ENCODE measurements at places on chromosomes 11 and 22.

- DNase-seq, result no peak
These were observed 14.8 kb downstream of the BRD1 start for GRCh38 chr22:49812838-49813237.

DNA sequence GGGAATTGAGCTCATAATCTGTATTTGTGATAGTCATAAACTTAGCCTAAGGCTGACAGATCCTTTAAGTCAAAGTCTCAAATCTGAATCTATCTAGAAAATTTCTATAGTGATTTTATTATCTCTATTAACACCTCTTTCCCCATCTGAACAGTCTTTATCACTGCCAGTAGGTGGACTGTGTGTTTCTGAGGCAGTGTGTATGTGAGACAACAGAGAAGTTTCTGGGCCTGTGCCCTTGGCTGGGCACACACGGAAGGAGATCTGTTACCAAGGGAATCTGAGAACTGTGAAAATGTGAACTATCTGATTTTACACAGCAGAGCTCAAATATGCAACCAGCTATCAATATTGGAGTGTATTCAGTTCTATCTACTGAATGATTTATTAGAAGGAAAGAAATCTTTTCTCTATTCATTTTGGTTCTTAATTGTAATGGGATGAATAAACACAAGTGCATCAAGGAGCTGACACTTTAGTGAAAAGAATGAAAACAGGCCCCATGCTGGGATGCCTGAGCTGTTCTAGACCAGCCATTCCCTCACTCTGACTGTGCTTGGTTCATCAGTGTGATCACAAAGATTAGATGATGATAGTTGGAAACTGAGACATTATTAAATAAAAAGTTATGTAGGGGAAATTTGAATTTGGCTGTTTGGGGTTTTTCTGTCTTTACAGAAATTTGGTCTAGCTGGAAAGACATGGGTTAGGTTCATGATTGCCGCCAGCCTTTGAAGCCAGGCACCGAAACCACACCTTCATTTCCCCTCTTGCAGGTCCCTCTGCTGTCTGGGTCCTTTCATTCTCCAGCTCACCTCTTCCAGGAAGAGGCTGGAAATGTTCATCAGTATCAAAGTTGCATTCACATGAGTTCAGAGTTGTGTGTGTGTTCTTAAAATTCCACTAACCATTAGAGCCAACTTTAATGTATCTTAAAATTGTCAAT, 68.1 kb downstream of the LIF start:
- no peak for DNase-seq

DNA sequence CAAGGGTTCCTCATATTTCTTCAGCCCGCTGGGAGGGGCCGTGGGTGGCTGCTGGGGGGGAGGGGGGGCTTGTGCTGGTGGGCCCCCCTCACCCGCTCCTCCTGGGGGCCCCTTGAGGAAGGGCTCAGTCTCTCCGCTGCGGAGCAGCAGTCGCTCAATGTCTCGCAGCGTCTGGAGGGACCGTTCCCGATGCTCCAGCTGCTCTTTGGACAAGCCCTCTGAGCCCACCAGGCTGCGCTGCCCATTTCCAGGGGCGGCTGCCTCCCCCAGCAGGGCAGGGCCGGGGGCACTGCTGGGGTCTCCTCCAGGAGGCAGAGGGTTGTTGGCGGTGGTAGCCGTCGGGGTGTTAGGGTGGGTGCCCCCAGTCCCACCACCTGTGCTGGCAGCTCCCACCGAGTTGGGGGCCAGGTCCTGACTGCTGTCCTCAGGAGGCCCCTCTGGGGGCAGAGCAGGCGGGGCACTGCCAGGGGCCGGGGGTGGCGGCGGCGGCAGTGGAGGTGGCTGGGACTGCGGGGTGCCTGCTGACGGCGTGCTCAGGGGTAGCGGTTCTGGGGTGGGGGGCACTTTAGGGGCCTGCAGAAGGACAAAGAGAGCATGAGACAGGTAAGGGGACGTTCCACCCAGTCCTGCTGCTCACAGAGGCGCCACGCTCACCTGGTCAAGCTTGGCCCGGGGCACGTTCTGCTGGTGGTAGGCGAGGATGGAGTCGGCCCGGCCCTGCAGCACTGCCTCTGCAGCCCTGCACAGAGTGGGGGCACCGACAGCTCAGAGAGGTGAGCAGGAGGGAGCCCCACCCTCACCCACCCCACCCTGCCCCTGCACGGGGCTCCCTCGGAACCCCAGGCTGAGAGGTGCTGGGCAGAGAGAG, 18.9 kb downstream of the CXCR5 start:
- DNase-seq, result no peak

- DNase-seq, result no peak
These were observed 34.2 kb downstream of the MACROD1 start for GRCh38 chr11:64131683-64132190.

DNA sequence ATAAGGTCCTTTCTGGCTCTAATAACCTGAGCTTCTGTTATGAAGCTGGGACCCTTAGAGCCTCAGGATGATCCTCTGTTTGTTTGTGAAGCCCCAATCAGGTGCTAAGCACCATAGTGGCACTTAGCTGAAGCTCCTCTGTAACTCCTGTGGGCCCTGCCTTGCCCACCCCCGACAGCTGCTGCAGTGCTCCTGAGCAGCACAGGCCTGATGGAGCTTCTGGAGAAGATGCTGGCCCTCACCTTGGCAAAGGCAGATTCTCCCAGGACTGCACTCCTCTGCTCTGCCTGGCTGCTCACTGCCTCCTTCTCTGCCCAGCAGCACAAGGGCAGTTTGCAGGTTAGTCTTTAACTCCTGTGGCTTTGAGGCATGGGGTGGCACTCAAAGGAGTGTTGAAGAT, 19.0 kb upstream of the CCDC134 start:
- no peak for DNase-seq

DNA sequence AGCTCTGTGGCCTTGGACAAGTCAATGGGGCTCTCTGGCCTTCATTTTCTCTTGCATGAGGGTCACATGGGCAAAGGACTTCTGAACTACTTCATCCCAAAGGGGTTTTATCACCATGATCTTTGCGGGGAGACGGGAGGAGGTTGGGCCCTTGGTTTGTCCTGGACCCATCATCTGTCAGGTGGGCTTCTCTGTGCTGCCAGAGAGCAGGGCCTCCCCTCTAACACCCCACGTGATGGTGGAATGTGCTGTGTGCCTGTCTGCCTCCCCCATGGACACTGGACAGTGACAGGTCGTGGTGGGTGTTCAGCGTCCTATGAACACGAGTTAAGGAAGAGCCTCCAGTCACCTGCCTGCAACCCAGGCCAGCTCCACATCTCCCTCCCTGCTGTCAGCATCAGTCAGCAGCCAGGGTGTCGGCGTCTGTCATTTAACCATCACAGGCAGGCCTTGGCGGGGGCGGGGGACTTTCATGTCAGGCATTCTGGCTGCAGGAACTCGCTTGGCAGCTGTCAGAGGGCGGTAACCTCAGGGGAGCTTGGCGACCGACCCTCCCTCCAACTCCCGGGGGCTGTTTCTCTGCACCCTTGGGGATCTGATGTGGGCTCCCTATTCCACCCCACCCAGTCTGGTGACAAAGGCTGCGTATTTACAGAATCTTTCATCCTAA, 2.6 kb upstream of the SUN2 start:
- no peak for DNase-seq

- no peak for DNase-seq
These were observed 86.0 kb downstream of the GRIK4 start for GRCh38 chr11:120597250-120598215.

- DNase-seq, result no peak
These were observed 790.0 kb upstream of the KIRREL3 start for GRCh38 chr11:127790592-127790991.

GRCh38 chr11:16313846-16314245, 42.5 kb downstream of the SOX6 start:
- DNase-seq, result no peak

DNA sequence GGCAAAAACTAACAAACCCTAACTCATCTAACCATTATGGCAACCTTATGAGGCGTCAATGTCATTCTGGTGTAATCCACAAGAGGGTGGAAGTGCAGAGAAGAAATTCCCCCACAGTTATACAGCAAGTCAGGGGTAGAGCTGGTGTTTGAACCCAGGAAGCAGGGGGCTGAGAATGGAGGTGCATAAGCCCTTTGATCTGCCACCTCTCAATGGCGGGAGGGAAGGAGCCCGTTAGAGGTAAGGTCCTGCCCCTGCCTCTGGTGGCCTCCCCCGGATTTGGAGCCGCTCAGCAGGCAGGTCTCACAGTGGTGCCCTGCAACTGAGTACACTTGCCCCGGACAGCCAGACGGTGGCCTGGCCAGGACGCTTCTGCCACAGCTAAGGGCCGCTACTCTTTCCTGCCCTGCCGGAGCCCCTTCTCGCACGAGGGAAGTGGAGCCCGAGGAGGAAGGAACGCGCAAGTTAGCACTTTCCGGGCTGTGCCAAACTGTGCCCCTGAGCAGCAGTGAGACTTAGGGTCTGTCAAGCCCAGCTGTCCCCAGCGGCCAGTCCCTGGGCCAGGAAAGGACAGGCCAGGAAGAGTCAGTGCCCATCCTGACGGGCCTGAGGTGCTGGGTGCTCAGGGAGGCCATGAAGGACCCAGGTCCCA, 1.1 kb downstream of the FXYD2 start:
- DNase-seq, result peak; percentile 18

DNA sequence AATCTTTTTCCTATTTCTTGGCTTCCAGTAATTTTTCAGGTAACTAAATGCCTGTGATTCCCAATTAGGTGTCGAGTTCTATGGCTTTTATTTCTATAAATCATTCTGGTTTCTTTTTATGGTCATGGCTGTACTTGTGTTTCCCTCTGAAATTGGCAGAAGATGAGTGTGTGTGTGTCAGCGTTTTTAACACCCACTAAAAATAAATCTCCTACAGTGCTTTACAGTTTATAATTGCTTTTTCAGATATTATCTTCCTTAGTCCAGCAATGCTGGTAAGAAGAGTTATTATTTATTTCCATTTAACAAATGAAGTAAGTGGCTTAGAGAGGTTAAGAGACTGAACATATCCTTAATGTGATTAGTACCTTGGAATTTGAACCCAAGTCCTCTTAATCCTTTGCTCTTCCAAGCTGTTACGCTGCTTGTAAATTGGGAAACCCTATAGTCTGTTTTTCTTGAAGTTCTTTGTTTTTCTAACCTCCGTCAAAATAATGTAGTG, 125.2 kb downstream of the TEAD1 start:
- no peak for DNase-seq

DNA sequence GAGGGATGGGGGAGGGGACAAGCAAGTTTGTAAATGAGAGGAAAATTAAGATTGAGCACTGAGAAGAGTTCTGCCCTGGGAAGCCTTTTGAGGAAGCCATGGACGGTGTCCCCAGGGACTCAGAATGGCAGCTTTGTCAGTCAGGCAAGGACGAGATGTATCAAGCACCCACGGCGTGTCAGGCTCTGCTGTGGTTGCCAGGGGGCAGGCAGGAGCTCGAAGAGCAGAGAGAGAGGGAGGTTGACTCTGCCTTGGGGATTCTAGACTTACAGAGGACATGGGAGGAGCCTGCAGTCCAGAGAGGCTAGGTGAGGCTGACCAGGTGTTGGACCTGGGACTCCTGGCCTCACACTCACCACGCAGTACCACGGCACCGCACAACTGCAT, 29.1 kb upstream of the SYT7 start:
- no peak for DNase-seq

GRCh38 chr11:57055744-57056143, 67.0 kb downstream of the OR5AK2 start:
- no peak for DNase-seq

GRCh38 chr11:59862252-59862651, 4.0 kb downstream of the TCN1 start:
- DNase-seq, result no peak

DNA sequence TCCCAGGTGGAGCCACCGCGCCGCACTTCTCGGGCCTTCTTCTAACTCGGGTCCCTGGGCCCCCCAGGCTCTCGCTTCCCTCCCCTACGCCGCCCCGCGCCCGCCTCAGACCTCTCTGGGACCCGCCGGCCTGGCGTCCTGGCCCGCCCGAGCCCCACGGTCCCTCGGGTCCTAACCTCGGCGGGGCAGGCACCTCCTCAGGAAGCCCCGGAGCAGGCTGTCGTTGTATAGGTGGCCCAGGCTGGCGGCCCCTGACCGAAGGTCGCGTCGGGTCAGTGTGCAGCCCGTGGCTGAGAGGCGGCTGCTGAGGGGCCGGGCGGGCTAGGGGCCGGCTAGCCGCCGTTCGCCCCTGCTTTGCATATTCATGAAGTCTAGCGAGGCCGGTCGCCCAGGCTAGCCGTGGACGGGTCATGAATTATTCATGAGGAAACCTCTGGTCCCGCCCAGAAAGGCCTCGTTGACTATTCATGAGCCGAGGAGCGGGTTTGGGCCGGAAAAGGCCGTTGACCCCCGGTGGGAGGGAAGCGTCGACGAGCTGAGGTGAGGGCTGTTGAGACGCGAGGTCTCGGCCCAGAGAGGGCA, at the start of gene HORMAD2:
TSS of gene HORMAD2 (plus strand) at position 513 of the 582 bp plus-strand sequence. CDS start 13,489 bp downstream, outside the sequence.
- DNase-seq, result no peak

DNA sequence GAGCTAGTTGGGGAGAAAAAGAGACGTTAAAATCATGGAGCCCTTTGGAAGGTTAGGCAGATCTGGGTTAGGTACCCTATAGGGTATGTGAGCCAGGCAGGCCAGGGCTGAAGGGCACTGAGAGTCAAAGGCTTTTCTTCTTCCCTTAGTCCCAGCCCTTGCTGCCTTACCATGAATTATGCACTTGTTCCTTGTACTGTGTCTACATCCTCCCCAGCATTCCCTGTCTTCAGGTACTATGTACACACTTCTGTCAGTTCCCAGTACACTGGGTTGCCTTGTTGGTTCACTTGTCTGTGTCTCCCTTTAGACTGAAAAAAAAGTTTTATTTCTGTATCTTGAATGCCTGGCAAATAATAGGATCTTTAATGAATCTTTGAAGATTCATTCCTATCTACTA, 16.9 kb downstream of the RNF185 start:
- DNase-seq, result no peak

DNA sequence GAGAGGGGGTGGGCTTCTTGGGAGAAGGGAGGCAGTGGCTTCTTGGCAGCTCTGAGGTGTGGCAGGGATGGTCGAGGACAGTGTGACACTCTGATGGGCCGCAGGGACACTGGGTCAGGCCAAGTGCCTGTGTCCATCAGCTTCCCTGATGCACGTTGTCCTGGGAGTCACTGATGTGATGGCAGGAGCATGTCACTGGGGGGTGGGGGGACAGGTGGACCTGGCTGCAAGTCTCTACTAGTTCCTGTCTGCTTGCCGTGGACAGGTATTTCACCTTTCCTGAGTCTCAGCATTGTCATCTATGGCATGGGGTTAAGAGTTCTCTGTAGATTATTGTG, 592.9 kb downstream of the TBC1D22A start:
- no peak for DNase-seq

DNA sequence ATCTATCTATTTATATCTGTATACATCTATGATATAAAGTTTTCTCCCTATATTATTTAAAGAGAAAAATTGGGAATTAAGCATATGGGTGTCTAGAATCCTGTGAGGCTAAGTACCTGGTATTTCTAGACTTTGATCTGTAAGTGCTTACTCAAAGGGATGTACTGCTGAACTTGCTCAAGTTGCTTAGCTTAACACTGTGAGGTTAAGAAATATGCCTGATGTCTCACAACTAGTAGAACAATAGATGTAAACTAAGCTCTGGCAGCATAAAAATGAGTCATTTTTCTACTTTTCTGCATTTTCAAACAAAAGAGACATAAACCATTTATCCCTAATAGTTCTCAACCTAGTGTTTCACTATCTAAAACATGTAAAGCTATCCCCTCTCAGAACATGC, 744.4 kb upstream of the ANO3 start:
- DNase-seq, result no peak

- no peak for DNase-seq
These were observed 717.8 kb downstream of the LUZP2 start for GRCh38 chr11:25214535-25215176.

GRCh38 chr11:61362542-61362875, 335 bp downstream of the TMEM138 start:
- DNase-seq, result peak; percentile 34

GRCh38 chr22:19870153-19871022, 15.7 kb upstream of the GNB1L start:
- DNase-seq, result peak; percentile 13

All from uterus (tissue), 4 donors.